ENCODE measurements at places on chromosomes 11 and 22.
A peak's percentile ranks its signal among the peaks of the same experiment; 100 is the strongest.

DNA sequence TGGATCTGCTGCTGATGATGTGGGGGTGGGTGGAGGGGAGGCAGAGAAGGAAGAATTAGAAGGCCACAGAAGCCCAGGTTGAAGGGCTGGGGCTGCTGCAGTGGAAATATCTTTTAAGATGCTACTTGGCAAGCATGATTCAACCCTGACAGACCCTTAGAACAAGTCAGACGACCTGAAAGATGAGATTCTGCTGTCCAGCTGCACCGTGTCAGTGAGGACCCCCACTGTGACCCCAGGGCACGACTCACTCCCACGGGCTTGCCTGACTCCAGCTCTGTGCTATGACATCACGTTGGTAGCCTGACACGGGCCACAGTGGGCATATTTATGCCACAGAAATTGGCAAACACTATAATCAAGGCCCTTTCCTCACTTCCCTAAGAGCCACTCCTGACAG is 36.0 kb downstream of the LRFN4 start:
- DNase-seq = no peak

DNA sequence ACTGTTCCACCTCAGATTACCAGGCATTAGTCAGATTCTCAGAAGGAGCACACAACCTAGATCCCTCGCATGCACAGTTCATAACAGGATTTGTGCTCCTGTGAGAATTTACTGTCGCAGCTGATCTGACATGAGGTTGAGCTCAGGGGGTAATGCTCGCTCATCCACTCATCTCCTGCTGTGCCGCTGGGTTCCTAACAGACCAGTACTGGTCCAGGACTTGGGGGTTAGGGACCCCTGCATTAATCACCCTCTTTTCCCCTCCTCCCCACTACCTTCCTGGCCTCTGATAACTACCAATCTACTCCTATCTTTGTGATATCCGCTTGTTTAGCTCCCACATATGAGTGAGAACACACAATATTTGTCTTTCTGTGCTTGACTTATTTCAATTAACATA is 83.5 kb upstream of the FSHB start:
- no peak for DNase-seq

GRCh38 chr22:40030026-40030757 is 35.4 kb downstream of the FAM83F start:
- no peak for DNase-seq

DNA sequence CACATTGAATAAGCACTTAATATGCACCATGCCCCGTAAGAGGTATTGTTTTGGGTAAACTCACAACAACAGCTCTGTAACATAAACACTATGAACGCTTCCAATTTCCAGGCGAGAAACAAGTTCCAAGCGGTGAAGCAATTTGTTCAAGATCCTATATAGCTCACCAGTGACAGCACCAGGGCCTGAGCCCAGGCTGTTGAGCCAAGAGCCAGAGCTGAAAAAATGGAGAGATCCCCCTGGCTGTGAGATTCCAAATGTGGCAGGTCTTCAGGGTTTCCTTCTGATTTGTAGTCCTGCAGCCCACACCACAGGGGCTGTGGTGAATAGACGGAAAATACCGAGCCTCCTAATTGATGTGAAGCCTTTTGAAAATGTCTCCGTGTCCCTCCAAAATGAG is 268.0 kb upstream of the KIRREL3 start:
- no peak for DNase-seq

DNA sequence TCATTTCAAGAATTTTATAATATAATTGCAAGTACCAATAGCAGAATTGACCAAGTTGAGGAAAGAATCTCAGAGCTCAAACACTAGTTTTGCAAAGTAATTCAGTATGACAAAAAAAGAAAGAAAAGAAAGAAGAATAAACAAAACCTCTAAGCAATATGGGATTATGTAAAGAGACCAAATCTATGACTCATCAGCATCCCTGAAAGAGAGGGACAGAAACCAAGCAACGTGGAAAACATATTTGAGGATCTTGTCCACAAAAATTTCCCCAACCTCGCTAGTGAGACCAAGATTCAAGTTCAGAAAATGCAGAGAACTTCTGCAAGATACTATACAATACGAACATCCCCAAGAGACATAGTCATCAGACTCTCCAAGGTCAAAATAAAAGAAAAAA is 203.7 kb upstream of the DDI1 start:
- DNase-seq = no peak

GRCh38 chr11:6418557-6419008 is 311 bp downstream of the APBB1 start:
- DNase-seq = no peak

DNA sequence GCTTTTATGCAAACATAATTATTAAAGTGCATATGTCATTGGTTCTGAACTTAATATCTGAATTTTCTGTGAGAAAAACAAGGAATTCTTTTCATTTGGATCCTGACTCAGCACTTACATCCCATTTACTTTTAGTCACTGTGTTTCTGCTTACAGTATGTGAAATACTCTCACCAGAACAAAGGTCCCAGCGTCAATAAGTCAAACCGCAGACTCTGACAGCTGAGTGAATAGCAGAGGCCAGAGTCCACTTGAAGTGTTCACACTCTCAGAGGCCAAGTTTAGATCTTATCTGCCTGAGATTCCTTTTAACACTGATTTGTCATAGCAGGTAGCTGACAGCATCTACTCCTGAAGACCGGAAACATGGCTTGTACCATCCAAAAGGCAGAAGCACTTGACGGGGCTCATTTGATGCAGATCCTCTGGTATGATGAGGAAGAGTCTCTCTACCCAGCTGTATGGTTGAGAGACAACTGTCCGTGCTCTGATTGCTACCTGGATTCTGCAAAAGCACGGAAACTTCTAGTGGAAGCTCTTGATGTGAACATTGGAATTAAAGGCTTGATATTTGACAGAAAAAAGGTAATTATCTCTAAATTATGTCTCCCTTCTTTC is 14.6 kb downstream of the BBOX1 start:
- peak; percentile 84 for DNase-seq

- no peak for DNase-seq
These were observed at the start of gene KIRREL3 for GRCh38 chr11:127000291-127000968. TSS of gene KIRREL3 (minus strand) at chr11:127000770.

DNA sequence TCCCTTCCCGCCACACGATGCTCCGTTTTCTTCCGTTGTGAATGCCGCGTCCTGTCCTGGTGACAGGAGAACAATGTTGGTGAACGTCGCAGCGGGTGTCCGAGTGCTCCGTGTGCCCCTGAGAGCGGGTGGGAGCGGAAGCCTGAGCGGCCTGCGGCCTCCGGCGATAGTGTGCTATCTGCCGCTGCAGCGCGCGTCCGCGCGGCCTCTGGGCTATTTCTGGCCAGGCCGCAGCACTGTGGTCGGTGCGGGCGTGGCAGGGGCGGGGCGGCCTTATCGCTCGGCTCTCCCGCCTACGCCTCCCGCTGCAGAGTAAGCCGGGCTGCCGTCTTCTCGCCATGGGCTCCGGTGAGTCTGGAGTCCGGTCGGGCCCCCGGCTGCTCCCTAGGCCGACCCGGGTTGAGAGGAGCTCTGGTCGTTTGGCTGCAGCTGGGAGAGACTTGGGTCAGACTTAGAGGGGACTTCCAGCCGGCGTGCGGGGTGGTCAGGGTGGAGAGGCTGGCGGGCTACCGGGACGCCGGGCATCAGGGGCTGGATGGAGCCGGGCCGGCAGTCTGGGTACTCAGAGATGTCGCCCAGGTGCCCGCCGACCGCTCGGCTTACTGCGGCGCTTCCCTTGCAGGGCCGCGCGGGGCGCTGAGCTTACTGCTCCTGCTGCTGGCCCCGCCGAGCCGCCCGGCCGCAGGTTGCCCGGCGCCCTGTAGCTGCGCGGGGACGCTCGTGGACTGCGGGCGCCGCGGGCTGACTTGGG is at the start of gene GP1BB:
GP1BB (plus strand) TSS at position 308 of the 751 bp plus-strand sequence; CDS start at position 339, 31 bp downstream.
- DNase-seq = peak; percentile 87

DNA sequence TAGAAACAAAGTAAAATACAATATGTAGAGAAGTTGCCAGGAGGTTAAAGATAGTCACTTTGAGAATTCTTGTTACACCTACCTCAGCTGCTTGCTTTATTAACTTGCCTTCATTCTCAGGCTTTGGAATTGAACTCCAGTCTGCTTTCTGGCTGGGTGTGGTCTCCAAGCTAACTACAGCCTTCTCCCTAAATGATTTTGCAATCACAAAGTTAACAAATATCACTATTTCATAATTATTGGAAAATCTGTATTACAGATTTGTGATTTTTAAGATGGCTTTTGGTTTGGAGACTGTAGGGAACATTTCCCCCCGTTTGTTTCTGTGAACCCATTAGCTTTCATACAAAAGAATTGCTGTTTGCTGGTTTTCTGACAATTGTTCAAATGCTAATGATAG is 2.2 kb downstream of the PLAAT5 start:
- DNase-seq = no peak

- DNase-seq = peak; percentile 12
These were observed 1152.4 kb downstream of the LRRC4C start for GRCh38 chr11:40306938-40307548.

GRCh38 chr11:4202749-4203148 is 108.2 kb downstream of the RRM1 start:
- DNase-seq = no peak

- DNase-seq = no peak
These were observed at the start of gene MIAT for GRCh38 chr22:26656891-26657851. TSS of gene MIAT (plus strand) at chr22:26657588.

Measured in HuH-7.5 (cell line).